ENCODE measurements at places on chromosomes 2 and 18.
A peak's percentile ranks its signal among the peaks of the same experiment; 100 is the strongest.

GRCh38 chr18:23531912-23532311, 28.6 kb downstream of the RMC1 start:
- no peak for DNase-seq

- DNase-seq: no peak
Observed at GRCh38 chr2:9758741-9759140, 84.5 kb upstream of the TAF1B start.

GRCh38 chr2:106095478-106096298, 98.4 kb downstream of the UXS1 start:
- peak; percentile 52 for DNase-seq

- DNase-seq: no peak
Observed at GRCh38 chr2:134934150-134934549, 15.5 kb downstream of the CCNT2 start.

- DNase-seq: no peak
Observed at GRCh38 chr2:147559070-147559725, 285.6 kb upstream of the ACVR2A start.

GRCh38 chr2:115305712-115306111, 863.3 kb downstream of the DPP10 start:
- DNase-seq: no peak

DNA sequence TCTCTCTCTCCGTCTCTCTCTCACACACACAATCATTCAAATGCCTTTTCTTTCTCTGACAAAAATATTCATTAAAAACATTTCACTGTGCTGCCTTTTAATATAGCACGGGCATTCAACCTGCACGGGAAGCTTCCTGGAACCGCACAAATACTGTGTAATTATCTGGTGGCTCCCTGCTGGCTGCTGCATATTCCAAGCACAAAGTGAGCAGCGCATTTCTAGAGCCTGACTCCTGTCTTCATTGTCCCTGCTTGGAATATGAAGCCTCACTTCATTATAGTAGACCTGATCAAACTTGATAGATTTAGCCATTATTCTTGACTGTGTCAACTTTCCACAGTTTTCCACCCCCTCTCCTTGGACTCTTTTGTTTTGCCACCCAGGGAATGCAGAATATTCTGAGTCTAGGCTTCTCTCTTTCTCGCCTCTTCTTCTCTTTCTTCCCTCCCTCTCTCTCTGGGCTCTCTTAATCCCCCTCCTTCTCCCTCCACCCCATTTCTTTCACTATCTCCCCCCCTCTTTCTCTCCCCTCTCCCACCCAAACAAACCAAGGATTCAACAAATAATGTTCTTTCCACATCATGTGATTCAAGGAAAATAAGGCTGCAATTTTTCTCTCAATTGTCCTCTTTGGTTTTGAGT, 672.1 kb upstream of the FANCL start:
- no peak for DNase-seq

DNA sequence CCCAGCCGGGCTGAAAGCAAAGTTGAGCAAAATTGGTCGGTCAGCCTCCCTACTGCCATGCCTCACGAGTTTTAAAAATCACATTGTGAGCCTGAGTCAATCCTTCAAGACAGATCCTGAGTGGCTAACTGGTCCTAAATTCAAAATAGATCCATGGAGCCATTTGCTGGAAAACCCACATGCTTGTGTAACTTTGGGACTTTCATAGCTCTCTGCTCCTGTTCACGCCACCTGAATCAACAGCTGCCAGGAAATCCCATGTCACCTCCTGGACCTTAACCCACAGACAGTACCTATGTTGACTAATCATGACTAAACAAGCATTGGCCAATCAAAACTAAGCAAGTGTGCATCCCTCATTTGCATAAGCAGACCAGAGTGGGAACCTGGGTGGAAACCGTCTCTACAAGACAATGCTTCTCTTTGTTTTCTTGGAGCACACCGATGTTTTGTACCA, 42.8 kb upstream of the LDLRAD4 start:
- no peak for DNase-seq

DNA sequence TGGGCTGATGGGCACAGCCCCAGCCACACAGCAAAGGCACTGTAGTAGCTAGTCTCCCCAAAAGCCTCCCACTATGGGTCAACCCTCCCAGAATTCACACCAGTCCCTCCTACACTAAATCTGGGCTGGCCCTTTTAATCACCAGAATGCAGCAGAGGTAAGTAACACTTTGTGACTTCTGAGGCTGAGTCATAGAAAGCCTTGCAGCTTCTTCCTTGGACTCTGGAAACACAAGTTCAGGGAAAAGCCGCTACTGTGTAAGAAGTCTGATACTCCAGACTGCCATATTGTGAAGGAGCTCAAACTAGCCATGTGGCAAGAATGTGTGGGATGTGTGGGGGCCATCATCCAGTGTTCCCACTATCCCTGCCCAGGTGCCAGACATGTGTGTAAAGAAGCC, 19.0 kb upstream of the SIX2 start:
- DNase-seq: no peak

Measured in stimulated activated CD8-positive, alpha-beta memory T cell treated with anti-CD3 and anti-CD28 coated beads, Interleukin-2, amount 100 ng/mL, for 1 hour (primary cell).